ENCODE measurements at places on chromosomes 5 and 9.

DNA sequence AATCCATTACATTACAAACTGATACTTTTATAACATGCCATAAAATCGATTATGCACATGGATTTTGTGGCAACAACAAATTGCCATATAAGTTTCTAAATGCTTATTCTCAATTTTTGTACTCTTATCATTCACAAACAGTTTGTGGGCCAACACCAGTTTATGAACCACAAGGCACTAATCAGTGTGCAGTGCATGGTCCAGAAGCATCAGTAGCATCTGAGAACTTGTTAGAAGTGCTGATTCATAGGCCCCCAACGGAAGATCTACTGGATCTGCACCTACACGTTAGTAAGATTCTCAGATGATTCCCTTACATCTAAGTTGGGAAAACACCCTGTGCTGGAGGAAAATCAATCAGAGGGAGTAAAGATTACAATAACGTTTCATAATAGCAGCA lies 242.8 kb downstream of the TRPM3 start:
- no peak for DNase-seq

GRCh38 chr9:109776391-109776790 lies 3.6 kb upstream of the PALM2AKAP2 start:
- DNase-seq = no peak

GRCh38 chr5:83090169-83090568 lies 12.8 kb downstream of the XRCC4 start:
- DNase-seq = no peak

GRCh38 chr5:35665096-35665495 lies 47.4 kb downstream of the SPEF2 start:
- no peak for DNase-seq

GRCh38 chr9:124694414-124695279 lies 76.5 kb downstream of the NR6A1 start:
- DNase-seq = no peak

DNA sequence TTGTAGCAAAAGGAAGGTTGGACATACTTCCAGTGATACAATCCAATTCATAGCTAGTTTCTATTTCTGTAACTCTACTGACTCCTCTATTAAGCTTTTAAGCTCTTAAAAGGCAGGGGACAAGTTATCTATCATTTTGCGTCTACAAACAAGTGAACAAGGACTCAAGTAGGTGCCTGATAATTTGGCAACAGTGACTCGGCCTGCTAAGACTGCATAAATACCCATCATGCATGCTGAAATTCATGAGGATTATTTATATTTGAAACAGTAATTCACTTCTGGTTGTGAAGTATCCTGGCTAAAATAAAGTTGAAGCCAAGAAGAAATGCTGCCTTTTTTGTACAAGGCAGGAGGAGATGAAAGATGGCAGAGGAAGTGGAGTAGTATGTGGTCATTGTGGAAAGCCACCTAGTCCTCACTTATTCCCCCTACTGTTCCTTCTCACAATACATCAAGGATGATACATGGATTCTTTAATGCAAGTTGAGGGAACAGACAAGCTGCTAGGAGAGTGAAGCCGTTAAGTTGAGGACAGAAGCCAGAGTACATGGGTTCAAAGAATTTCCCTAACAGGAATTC lies 74.0 kb downstream of the MRPS27 start:
- no peak for DNase-seq

- DNase-seq = no peak
These were observed 396.4 kb downstream of the TMEM232 start for GRCh38 chr5:110329955-110330525.

DNA sequence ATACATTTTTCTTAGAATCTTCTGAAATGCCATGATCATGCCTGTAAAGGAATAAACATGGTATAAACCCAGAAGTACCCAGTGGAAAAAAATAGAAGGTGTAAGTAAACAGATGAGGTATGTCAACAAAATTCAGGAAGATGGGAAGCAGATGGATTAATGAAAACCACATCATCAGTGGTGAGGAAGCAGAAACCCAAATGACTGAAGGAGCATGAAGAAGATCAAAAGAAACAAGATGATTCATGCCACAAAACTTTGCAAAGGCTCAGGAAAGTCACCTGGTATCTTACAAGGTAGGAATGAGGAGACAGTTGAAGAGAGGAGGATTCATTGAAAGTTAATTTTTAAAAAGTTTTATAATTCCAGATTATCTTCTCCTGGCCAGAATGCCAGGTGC lies 132.8 kb upstream of the PAPPA start:
- DNase-seq = no peak

DNA sequence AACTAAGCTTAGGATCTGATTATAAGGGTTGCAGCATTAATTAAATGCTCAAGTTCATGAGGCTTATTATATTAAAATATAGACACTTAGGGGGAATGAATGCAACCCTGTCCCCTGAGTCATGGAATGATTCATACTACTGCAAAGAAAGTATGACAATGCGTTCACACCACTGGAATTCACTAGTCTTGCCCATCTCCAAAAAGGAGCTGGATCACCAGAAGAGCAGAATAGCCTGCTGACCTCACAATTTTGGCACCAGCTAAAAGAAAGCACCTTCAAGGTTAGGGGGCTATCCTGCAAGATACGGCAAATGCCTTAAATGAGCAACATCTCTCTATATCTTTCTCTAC lies 32.0 kb upstream of the TMED7 start:
- no peak for DNase-seq

GRCh38 chr5:67528953-67529352 lies 332.4 kb upstream of the CD180 start:
- DNase-seq = no peak

- DNase-seq = no peak
These were observed 167.6 kb upstream of the FSTL4 start for GRCh38 chr5:133779828-133780475.

- DNase-seq = no peak
These were observed 98.4 kb upstream of the HAND1 start for GRCh38 chr5:154576429-154576806.

DNA sequence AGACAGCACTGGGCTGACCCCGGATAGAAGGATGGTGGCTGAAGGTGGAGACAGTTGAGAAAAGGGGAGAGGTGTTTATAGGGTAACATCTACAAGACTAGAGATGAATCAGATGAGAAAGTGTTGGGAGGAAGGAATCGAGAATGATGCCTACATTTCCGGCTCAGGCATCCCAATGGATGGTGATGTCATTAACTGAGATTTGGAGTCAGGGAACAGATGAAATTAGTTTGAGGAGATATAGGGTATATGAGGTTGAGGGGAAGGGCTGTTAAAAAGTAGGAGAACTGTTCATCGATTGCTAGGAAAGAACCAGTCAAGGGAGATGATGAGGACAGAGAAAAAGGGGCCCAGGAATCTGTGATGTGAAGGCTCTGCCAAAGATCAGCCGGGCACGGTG lies 24.7 kb upstream of the IQGAP2 start:
- DNase-seq = no peak

DNA sequence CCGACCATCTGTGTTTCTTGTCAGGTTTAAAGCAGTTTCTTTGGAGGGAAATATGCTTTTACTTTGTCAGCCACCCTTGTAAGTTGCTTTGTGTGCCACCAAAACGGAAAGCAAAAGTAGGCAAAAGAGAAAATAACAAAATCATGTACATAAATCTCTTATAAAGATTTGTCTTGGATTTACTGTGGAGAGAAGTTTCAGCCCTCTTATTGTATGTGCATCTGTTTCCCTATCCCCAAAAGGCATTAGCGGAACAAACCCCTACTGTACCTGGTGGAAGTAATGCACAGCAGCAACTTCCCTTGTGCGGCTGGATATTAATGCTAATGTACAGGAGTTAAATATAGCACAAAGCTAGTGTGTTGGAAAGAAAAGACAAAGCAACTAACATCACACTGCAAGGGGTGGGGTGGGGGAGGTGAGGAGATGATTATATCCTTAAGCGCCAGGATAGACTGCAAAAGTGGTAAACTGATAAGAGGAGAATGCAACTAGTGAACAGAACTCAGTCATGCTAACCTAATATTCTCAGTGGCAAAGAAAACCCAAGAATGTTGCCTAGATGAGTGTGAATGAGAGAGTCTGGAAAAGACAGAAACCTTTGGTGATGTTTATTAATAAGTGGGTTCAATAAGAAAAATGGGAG lies 396.5 kb upstream of the MEF2C start:
- DNase-seq = no peak

DNA sequence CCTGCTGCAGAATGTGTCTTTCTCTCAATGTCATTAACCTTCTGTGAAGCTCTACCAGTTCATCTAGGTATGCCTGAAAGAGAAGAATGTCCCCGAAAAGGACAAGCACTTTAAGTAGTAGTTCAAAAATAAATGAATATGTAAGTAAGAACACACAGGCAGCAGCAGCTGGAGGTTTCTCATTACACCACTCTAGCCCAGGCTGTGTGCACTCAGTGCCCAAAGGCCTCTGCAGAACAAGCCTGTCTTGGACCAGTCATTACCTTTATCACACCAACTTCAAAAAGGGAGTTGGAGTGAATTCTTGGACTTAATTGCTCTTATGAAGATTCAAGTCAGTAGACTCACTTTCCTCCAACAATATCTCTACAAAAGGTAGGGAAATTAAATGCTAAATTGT lies 268.8 kb downstream of the MLLT3 start:
- DNase-seq = no peak

DNA sequence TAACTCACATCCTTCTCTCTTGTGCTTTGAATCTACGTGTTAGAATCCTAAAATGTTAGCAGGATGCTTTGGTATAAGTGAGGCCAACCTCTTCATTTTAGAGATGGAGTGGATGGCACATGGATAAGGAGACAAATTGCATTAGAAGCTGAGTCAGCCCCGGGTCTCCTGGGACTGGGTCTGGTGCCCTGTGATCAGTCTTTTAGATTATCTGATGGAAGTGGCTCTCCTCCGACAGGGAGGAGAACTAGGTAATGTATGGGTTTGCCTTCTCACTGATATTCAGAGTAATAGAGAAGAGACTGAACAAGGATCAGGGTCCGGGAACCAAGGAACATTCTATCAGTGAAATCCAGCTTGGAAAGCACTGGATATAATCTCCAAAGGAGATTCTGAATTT lies 74.9 kb upstream of the TNFSF8 start:
- DNase-seq = no peak

DNA sequence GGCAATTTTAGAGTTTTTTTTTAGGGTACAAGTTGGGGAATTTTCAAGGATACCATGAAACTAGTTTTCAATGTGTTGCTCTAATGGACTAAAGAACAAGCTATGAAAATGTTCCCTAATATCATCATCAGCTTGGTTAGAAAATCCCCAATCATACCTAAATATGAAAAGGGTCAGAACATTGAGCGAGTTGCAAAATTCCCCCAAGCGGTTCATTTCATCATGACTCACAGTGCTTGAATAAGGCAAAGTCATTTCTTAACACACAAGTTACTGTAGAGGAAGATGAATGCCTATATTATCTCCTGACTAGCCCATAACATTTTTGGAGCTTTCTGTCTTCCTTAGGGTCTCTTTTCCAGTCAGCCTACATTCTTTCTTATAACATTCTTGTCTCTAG lies 62.7 kb downstream of the ST8SIA4 start:
- no peak for DNase-seq

GRCh38 chr5:14552017-14552416 lies 29.6 kb upstream of the OTULINL start:
- DNase-seq = no peak

DNA sequence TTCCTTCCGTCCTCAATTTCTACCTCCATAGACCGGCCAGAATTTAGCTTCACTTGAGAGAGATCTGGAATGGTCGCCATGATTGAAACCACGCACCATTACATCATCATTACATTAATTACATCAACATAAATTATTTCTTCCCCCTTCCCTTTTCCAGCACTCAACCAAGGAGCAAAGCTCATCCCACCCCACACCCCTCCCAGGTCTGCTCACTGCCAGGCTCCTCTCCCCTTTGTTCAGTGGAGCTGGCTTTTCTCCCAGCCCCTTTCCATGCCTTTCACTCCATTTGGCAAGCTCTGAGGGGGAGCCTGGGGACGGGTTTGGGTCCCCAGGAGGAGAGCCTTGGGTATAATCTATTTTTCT lies 8.4 kb downstream of the RACK1 start:
- DNase-seq = no peak

GRCh38 chr9:38128752-38129270 lies 59.8 kb upstream of the SHB start:
- DNase-seq = no peak

DNA sequence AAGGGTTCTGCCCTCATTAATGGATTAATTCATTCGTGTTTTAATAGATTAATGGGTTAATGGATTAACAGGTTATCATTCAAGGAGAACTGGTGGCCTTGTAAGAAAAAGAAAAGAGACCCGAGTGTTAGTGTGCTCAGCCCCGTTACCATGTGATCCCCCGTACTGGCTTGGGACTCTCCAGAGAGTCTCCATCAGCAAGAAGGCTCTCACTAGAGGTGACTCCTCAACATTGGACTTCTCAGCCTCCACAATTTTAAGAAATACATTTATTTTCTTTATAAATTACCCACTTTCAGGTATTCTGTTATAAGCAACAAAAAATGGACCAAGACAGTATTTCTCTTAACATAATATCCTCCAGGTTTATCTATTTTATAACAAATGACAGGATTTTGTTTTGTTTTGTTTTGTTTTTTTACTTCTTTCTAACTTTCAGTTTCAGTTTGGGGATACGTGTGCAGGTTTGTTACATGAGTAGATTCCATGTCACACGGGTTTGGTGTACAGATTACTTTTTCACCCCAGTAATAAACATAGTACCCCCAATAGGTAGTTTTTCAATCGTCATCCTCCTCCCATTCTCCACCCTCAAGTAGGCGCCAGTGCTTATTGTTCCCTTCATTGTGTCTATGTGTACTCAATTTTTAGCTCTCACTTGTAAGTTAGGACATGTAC lies 456.1 kb downstream of the DNAH5 start:
- DNase-seq = no peak

DNA sequence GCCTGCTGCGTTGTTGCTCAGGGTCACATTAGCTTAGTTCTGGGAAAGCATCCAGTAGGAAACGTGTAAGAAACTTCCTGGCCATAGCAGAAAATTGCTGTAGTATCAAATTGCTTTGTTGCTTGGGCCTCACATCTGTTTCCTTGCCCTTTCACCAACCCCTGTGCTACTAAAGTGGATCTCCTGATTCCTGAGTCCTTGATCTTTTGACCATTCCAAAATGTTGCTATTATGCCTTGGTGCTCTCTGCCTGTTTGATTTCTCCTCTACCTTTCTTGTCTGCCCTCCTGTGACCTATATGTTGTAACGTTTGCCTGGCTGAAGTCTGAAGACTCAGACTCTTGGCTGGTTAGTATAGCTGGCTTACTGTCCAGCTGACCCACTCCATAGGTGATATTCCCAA lies 350.5 kb downstream of the ADGRV1 start:
- DNase-seq = no peak

DNA sequence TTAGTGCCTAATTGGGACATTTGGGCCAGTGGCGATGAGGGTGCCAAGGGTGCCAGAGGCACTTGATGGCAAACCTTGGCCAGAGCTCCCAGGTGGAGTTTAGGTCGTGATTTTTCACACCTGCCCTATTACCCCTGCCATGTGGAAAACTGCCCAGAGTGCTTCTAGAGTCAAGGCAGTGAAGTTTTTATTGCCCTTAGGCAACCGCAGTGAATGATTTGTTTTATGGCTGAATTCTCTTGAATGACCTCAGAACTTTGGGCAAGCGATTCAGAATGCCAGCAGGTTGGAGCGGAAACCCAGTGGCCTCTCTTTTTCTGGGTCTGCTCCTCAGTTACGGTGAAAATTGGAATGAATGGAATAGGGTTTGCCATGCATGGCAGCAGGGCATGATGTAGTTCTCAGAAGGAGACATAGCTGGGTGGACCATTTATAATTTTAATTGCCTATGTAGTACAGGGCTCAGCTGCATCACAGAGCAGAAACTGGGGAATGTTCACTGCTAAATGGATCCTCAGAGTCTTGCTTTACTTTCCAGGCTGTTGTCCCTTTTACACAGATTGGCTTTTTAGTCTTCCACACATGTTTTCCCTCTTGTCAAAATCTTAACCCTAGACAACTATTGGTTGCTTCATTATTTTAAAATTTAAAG lies 820.0 kb upstream of the SEMA6A start:
- no peak for DNase-seq
